ENCODE measurements at places on chromosomes 2 and 18.
A peak's percentile ranks its signal among the peaks of the same experiment; 100 is the strongest.

DNA sequence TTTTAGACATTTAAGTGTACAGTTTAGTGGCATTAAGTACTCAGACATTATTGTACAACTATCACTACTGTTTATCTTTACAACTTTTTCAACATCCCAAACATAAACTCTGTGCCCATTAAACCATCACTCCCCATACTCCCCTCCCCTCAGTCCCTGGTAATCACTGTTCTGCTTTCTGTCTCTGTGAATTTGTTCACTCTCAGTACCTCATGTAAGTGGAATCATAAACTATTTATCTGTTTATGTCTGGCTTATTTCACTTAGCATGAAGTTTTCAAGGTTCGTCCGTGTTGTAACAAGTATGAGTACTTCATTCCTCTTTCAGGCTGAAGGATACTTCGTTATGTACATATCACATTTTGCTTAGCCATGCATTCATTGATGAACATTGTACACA, 9.8 kb upstream of the RUFY4 start:
- H3K27me3 ChIP-seq, result peaks cover 66% of the 10 kb centered on the region
- no peak overlapping the region for H3K27ac ChIP-seq
- peak; percentile 75 for DNase-seq
- no peaks in the 10 kb centered on the region for H3K4me1 ChIP-seq

GRCh38 chr2:227410191-227410590, 22.4 kb upstream of the SCYGR1 start:
- no peak overlapping the region for H3K27ac ChIP-seq
- H3K27me3 ChIP-seq, result no peaks in the 10 kb centered on the region
- no peak for DNase-seq

- H3K27me3 ChIP-seq, result no peaks in the 10 kb centered on the region
- no peak overlapping the region for H3K4me3 ChIP-seq
- peak; percentile 57 for DNase-seq
- H3K4me1 ChIP-seq, result peaks cover 2% of the 10 kb centered on the region
- H3K36me3 ChIP-seq, result no peaks in the 10 kb centered on the region
These were observed 7.8 kb upstream of the PPP1R1C start for GRCh38 chr2:181977661-181978350.

DNA sequence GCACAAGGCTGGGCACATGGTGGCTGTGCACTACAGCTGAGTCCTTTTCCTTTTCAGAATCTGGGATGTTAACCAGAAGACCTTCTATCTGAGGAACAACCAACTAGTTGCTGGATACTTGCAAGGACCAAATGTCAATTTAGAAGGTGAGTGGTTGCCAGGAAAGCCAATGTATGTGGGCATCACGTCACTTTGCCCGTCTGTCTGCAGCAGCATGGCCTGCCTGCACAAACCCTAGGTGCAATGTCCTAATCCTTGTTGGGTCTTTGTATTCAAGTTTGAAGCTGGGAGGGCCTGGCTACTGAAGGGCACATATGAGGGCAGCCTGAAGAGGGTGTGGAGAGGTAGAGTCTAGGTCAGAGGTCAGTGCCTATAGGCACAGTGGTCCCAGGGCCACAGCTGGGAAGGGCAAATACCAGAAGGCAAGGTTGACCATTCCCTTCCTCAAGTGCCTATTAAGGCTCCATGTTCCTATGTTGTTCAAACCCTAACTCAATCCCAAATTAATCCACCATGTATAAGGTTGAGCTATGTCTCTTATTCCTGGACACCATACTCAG, 2.2 kb downstream of the IL1RN start:
- no peak overlapping the region for H3K4me3 ChIP-seq
- no peak for DNase-seq
- H3K36me3 ChIP-seq, result no peaks in the 10 kb centered on the region
- H3K27me3 ChIP-seq, result peaks cover 41% of the 10 kb centered on the region
- no peak overlapping the region for H3K27ac ChIP-seq

GRCh38 chr2:237310515-237311114, 103.3 kb downstream of the COL6A3 start:
- H3K27ac ChIP-seq, result no peak overlapping the region
- DNase-seq, result no peak
- peaks cover 22% of the 10 kb centered on the region for H3K4me1 ChIP-seq
- H3K36me3 ChIP-seq, result no peaks in the 10 kb centered on the region
- no peaks in the 10 kb centered on the region for H3K27me3 ChIP-seq
- no peak overlapping the region for H3K4me3 ChIP-seq

DNA sequence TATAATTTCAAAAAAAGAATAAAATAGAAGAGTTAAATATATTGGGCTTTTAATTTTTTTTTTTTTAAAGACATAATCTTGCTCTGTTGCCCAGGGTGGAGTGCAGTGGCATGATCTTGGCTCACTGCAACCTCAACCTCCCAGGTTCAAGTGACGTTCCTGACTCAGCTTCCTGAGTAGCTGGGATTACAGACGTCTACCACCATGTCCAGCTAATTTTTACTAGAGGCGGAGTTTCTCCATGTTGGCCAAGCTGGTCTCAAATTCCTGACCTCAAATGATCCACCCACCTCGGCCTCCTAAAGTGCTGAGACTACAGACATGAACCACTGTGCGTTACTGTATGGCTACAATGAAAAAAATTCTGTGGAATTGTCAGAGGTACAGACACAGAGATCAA, 98.1 kb upstream of the RGPD4 start:
- DNase-seq, result no peak
- no peak overlapping the region for H3K27ac ChIP-seq
- no peaks in the 10 kb centered on the region for H3K36me3 ChIP-seq
- no peaks in the 10 kb centered on the region for H3K4me1 ChIP-seq
- no peak overlapping the region for H3K4me3 ChIP-seq
- no peaks in the 10 kb centered on the region for H3K27me3 ChIP-seq

- no peaks in the 10 kb centered on the region for H3K36me3 ChIP-seq
- no peaks in the 10 kb centered on the region for H3K27me3 ChIP-seq
- H3K4me3 ChIP-seq, result no peak overlapping the region
- H3K27ac ChIP-seq, result no peak overlapping the region
- DNase-seq, result no peak
These were observed 59.9 kb upstream of the SNTG2 start for GRCh38 chr2:890791-891190.

- no peak overlapping the region for H3K27ac ChIP-seq
- no peaks in the 10 kb centered on the region for H3K36me3 ChIP-seq
- no peaks in the 10 kb centered on the region for H3K27me3 ChIP-seq
- DNase-seq, result no peak
- no peak overlapping the region for H3K4me3 ChIP-seq
- H3K4me1 ChIP-seq, result no peaks in the 10 kb centered on the region
These were observed 562.7 kb upstream of the SLC39A10 start for GRCh38 chr2:195094330-195094729.

DNA sequence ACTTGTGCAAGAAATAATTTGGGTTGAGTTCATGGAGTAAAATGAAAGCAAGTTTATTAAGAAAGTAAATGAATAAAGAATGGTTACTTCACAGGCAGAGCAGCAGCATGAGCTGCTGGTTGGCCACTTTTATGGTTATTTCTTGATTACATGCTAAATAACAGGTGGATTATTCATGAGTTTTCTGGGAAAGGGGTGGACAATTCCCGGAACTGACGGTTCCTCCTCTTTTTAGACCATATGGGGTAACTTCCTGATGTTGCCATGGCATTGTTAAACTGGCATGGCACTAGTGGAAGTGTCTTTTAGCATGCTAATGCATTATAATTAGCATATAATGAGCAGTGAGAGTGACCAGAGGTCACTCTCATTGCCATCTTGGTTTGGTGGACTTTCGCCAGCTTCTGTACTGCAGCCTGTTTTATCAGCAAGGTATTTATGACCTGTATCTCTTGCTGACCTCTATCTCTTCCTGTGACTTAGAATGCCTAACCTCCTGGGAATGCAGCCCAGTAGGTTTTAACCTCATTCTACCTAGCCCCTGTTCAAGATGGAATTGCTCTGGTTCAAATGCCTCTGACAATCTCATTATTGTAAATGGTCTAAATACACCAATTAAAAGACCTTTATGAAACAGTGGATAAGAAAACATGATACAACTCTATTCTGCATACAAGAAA, 114.1 kb upstream of the FIGN start:
- H3K27me3 ChIP-seq, result no peaks in the 10 kb centered on the region
- no peak overlapping the region for H3K27ac ChIP-seq
- H3K4me3 ChIP-seq, result no peak overlapping the region
- no peaks in the 10 kb centered on the region for H3K36me3 ChIP-seq
- no peaks in the 10 kb centered on the region for H3K4me1 ChIP-seq

DNA sequence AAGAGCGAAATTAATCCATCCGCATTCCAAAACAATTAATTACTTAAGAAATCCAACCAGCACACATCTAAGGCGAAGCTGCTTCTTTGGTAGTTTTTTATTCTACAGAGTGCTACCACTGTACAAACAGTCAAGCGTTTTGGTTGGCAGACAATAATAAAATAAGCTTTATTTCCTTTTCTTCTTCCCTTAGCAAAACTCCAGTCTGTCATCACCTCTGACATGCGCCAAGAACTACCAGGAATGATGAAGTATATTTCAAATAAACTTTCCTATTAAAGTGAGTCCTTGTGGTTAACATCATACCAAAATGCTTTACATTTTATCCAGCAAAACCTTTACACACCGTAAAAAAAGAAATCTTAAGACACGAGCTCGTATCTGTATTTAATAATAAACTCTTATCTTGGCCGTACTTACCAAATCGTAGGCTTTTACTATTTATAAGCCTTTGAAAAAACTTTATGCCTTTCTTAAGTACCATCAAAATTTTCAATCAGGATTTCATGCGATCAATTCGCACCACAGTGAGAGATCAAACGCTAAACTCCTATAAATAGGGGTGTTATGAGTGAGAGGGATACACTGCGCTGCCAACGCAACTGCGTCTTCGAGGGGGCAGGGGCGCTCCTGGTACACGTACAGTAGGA, 1.3 kb downstream of the ATL2 start:
- H3K27ac ChIP-seq, result peak overlapping the region; percentile 77
- peak; percentile 43 for DNase-seq
- no peaks in the 10 kb centered on the region for H3K27me3 ChIP-seq
- H3K4me1 ChIP-seq, result peaks cover 9% of the 10 kb centered on the region
- H3K4me3 ChIP-seq, result peak overlapping the region; percentile 92

- H3K36me3 ChIP-seq, result no peaks in the 10 kb centered on the region
- H3K27ac ChIP-seq, result no peak overlapping the region
- H3K4me1 ChIP-seq, result no peaks in the 10 kb centered on the region
- H3K27me3 ChIP-seq, result no peaks in the 10 kb centered on the region
These were observed 161.2 kb upstream of the XIRP2 start for GRCh38 chr2:166727095-166727494.

DNA sequence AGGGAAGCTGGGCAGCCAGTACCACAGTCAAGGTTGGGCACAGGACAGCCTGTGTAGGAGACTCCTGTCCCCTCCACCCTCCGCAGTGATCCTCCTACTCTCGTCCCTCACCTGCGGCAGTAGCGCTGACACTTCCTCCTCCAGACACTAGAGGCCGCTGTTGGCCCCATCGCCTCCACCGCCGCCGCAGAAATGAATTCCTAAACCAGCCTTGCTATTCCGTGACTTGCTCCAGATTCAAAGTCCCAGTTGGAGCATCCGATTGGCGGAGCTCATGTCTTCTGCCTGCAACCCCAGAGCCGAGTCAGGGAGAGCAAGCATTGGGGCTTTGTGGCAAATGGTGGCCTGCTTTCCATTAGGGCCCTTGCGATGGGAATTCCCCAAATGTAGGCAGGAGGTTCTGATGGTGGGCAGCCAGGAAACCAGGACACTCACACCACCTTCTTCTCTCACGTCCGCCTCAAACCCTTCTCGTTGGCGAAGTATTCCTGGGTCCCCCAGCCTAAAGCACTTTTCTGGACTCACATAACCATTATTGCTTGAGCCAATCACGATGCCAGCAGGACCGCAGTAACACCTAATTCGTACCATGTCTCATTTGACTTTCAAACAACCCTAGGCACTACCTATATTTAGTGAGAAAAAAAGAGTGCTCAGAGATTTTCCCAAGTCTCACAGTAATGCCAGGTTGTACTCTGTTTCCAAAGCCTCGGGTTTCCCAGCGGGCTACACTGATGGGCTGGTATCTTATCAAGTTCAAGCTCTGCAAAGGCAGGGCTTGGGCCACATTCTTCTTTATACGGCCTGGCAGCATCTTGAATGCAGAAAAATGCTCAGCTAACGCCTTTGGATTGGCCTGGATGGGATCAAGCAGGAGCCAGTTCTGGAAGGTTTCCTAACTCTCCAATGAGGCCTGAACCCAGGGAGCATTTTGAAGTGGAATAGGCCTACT, 1.2 kb upstream of the DNAJB2 start:
- peak; percentile 91 for DNase-seq
- H3K36me3 ChIP-seq, result peaks cover 23% of the 10 kb centered on the region
- H3K4me1 ChIP-seq, result peaks cover 36% of the 10 kb centered on the region

GRCh38 chr2:132448771-132449170, 32.2 kb downstream of the GPR39 start:
- peaks cover 2% of the 10 kb centered on the region for H3K4me1 ChIP-seq
- peak; percentile 50 for DNase-seq
- H3K4me3 ChIP-seq, result peak overlapping the region; percentile 68
- H3K27ac ChIP-seq, result no peak overlapping the region
- H3K27me3 ChIP-seq, result no peaks in the 10 kb centered on the region
- H3K36me3 ChIP-seq, result no peaks in the 10 kb centered on the region

DNA sequence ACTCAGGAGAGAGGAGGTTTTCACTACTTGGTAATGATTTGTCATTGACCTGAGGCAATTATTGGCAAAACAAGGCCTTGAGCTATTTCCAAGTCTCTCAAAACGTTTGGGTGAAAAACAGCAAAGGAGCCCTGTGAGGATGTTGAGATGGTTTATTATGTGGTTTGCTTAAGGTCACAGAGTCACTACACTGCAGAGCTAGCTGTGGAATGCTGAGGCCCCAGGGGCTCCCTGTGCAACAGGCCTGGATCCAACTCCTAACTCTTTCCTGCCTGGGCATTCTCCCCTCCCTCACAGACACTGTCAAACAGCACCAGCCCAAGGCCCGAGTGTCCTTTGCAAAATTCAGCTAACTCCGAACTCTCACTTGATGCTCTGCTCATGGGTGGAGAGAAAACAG, 754.6 kb upstream of the SOX11 start:
- H3K4me1 ChIP-seq, result peaks cover 7% of the 10 kb centered on the region
- H3K36me3 ChIP-seq, result no peaks in the 10 kb centered on the region
- peak; percentile 62 for DNase-seq
- no peak overlapping the region for H3K27ac ChIP-seq

DNA sequence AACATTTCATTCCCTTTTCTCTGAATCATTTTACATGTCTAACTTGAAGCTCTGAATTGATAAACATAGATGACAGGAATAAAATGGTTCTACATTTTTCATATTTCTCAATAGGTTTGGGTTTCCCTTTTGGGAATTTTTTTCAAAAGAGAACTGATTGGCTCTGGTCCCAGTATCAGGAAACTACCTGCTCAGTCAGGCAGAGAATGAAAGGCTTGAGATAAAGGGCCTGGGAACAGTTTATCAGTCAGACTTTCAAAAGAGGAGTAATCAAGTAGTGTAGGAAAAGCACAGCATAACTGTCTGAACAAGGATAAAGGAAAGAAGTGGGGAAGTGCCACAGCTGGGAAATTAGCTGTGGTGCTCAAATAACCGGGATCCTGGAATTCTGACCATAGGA, 28.3 kb upstream of the CCL20 start:
- H3K4me3 ChIP-seq, result no peak overlapping the region
- H3K36me3 ChIP-seq, result no peaks in the 10 kb centered on the region
- no peaks in the 10 kb centered on the region for H3K27me3 ChIP-seq
- H3K27ac ChIP-seq, result no peak overlapping the region
- no peak for DNase-seq

GRCh38 chr2:159942146-159942545, 120.3 kb downstream of the PLA2R1 start:
- no peaks in the 10 kb centered on the region for H3K27me3 ChIP-seq
- no peak overlapping the region for H3K4me3 ChIP-seq
- peaks cover 3% of the 10 kb centered on the region for H3K36me3 ChIP-seq
- no peaks in the 10 kb centered on the region for H3K4me1 ChIP-seq

- H3K27ac ChIP-seq, result peak overlapping the region; percentile 62
- no peaks in the 10 kb centered on the region for H3K36me3 ChIP-seq
- peak; percentile 97 for DNase-seq
- no peaks in the 10 kb centered on the region for H3K27me3 ChIP-seq
- H3K4me1 ChIP-seq, result peaks cover 1% of the 10 kb centered on the region
- H3K4me3 ChIP-seq, result no peak overlapping the region
These were observed 42.8 kb downstream of the CCDC102B start for GRCh38 chr18:68840554-68841263.

Data from mesenchymal stem cell (in vitro differentiated cells and primary cell).